Chondrocyte (in vitro differentiated cells): ENCODE measurements at places on chromosomes 6 and 20. TPM values are rescaled to one million over a fixed set of nuclear protein-coding genes. Genes with fewer than 3 reads are reported as not detected.
A peak's percentile ranks its signal among the peaks of the same experiment; 100 is the strongest.

The SLC26A8 gene
- 0.15 TPM in 1 of 3 replicates, not detected in the others for total RNA-seq

The OTOR gene
- total RNA-seq, result not detected in 3 replicates

The GMPR gene
- total RNA-seq, result 9.7 to 14.4 TPM (median 11.5 TPM) in 3 replicates

- peak; percentile 26 for DNase-seq
Measured at GRCh38 chr20:25061103-25061799, 3.3 kb upstream of the ACSS1 start.

GRCh38 chr6:90412538-90413369 lies 116.1 kb upstream of the BACH2 start:
- DNase-seq, result no peak

DNA sequence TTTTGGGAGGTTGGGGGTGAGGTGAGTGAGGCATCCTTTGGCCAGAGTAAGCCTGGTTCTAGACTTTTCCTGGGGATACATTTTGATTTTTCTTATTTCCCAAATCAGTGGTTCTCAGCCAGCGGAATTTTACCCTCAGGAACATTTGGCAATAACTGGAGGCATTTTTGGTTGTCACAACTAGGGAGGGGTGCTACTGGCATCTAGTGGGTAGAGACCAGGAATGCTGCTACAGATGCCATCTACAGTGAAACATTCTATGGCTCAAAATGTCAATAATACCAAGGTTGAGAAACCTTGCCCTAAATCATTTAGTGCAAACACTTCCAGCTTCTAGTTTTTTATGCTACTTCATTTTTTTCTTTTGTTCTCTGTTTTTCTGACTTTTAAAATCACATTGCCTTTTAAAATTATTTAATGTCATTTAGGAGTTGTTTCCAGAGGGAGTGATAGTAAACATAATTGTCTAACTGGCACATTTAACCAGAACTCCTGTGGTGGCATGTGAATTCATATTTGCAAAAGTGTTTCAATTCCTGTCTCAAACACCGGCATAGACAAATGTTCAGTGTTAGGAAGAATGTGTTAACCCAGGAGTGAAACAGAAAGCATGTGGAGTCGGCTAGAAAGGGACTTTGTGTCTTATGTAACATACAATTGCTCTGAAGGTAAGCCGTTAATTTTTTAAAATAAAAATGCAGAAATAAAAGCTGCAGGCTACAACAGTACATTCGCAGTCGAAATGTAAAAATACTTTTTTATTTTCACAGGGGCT lies 59.0 kb downstream of the QRSL1 start:
- no peak for DNase-seq

- DNase-seq, result no peak
Measured at GRCh38 chr20:47220161-47220582, 136.3 kb downstream of the ZMYND8 start.

DNA sequence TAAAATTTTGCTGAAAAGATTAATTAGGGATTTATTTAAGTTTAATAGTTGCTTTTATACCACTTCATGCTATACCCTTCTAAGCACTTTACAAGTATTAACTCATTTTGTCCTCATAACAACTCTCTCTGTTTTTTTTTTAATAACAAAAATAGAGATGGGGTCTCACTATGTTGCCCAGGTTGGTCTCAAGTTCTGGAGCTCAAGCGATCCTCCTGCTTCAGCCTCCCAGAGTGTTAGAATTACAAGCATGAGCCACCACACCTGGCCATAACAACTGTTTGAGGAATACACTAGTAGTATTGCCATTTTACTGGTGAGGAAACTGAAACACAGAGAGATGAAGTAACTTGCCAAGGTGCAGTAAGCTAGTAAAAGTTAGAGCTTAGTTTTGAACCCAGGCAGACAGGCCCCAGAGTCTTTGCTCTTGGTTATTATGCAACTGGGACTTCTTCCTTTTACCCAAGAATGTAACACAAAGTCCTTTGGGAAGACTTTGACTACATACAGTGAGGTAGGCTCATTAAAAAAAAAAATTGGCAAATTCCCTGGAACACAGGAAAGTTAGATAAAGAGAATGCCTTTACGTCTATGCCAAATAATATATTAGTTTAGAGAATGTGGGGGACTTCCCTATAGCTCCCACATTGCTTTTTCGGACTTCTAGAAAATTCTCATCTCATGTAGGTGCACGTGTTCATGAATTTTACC lies 11.4 kb downstream of the ANKS1A start:
- DNase-seq, result no peak

GRCh38 chr6:37225350-37226169 lies 32.0 kb upstream of the TBC1D22B start:
- no peak for DNase-seq

DNA sequence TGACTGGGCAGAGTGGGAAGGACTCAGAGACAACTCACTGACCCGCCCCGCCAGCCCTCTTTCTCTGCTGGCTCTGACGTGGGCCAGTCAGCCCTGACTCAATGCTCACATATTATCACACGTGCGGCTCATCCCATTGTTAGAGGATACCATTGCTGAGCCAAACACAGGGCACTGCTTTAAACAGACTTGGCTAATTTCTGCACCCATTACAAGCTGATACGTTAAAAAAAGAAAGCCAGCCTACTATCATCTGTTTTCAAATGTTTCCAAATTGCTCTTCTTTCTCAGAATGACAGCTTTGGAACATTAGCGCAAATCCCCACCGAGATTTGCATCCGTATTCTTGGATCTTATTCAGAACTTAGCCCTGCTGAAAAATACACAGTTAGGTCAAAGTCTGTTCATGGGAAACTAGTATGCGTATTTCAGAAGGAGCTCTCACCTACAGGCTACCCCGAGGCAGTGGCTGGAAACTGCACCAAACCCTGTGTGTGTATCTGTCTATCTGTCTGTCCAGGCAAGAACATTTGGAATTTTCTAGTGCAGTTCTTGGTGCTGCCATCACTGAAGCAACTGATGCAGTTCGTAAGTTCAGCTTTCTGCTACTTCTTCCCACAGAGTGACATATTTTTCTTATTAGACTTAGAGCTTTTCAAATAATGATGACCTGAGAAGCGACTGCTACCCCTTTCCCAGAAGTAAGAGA lies 32.8 kb downstream of the RAMACL start:
- DNase-seq, result no peak

- DNase-seq, result no peak
Measured at GRCh38 chr6:47084610-47085009, 42.5 kb upstream of the ADGRF1 start.

GRCh38 chr6:162866656-162867055 lies 138.9 kb downstream of the PACRG start:
- DNase-seq, result no peak

DNA sequence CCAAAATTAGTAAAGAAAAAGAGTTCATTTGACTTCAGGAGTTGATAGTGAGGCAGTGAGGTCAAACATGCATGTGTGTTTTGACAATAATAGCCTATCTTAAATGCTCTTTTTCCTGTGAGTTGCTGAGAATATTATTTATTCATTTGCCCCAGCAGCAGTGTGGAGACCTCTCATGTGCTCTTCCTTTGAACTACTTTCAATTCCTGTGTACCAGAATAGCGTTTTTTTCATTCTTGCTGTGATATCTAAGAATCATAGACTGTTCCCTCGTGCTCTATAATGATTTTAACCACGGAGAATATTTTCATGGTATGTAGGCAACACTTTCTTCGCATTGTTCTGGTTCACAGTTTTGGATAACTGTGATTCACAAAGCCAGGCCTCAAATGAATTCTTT lies 5.2 kb downstream of the CDYL start:
- DNase-seq, result no peak

- no peak for DNase-seq
Measured at GRCh38 chr6:111250791-111251354, 163.6 kb downstream of the SLC16A10 start.

DNA sequence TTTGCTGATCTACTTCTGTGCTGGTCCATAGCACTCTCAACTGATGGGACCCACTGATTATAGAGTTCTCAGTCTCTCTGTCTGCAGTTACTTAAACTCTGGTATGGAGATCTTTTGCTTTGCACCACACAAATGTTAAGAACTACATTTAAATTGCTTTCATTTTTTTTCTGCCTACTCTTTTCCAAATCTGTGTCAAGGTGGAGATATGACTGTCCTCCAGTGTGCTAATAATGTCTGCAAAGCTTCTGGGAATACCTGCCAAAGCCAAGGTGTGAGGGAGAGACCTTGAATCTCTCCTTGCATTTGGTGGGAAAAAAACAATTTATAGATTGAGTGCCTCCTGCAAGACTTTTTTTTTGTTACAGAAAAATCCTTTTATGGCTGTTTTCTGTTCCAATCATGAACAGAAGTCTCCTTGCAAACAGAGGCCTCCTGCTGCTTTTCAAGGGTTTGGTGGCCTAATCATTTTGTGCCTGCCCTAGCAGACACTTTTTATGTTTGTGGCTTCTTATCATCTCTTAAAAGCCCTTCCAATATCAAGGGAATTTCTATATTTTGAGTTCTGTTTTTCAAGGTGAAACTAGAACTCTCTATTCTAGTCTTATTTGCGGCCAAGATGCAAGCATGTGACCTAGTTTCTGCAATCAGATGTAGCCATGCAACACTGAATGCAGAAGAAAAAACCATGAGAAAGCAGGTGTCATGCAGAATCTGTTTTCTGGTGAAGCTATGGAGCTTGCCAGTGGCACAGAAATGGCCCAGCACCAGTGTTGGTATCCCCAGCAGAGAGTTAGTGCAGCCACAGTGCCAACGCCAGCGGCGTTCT lies 23.2 kb upstream of the AKIRIN2 start:
- no peak for DNase-seq
